ENCODE measurements at places on chromosomes 1 and 21. TPM values are rescaled to one million over a fixed set of nuclear protein-coding genes. Genes with fewer than 3 reads are reported as not detected.

GRCh38 chr1:33167650-33168447 is 14.0 kb downstream of the TRIM62 start:
- no peaks in the 10 kb centered on the region for H3K36me3 ChIP-seq
- no peak for DNase-seq
- H3K27me3 ChIP-seq: no peaks in the 10 kb centered on the region
- no peak overlapping the region for H3K27ac ChIP-seq
- H3K4me1 ChIP-seq: peaks cover 7% of the 10 kb centered on the region

DNA sequence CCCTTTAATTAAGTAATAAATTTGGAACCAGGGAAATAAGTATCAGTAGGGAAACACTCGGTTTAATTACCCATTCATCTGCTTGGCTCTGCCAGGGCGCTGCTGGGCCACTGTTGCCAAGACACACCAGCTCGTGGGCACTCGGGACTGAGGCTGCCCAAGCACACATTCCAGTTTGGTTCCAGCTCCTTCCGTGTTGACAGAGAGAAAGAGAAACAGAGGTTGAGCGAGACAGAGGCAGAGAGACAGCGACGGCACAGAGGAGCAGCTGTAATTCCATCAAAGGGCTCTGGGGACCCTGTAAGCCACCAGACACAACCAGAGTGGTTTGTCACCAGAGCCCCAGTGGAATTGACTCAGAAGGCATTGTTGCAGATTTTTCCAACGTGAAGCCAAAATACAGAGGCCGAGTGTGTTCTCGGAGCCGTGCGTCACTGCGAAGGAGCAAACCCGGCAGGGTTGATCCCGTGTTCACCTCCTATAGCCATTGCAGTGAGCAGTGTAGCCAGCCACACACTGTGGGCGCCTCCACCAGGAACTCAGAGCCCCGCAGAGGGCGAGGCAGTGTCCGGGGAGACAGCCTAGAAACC is 33.5 kb downstream of the SYF2 start:
- H3K4me3 ChIP-seq: peak overlapping the region; percentile 13
- H3K27ac ChIP-seq: peak overlapping the region; percentile 42
- H3K27me3 ChIP-seq: peaks cover 10% of the 10 kb centered on the region
- no peaks in the 10 kb centered on the region for H3K36me3 ChIP-seq
- no peaks in the 10 kb centered on the region for H3K4me1 ChIP-seq

DNA sequence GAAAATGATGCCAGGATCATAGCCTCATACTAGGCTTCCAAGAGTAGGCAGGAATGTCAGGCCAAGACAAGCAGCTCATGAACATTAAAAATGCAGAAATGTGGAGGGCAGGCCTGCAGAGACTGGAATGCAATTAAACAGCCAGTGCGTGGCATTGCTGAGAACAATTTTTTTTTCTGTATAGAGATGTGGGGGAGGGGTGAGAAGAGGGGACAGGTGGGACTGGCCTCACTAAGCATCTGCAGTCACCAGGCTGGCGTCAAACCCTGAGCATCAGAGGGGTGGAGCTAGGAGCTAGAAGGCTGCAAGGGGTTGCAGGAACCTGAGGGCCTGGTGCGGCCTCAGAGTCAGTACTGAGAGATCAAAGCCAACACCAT is 114.1 kb downstream of the TNR start:
- H3K27ac ChIP-seq: no peak overlapping the region
- no peak overlapping the region for H3K4me3 ChIP-seq
- no peaks in the 10 kb centered on the region for H3K4me1 ChIP-seq
- H3K27me3 ChIP-seq: no peaks in the 10 kb centered on the region

- H3K27ac ChIP-seq: no peak overlapping the region
- no peaks in the 10 kb centered on the region for H3K4me1 ChIP-seq
- no peaks in the 10 kb centered on the region for H3K27me3 ChIP-seq
- H3K36me3 ChIP-seq: no peaks in the 10 kb centered on the region
These were observed 414.2 kb downstream of the KCNT2 start for GRCh38 chr1:196193896-196194559.

DNA sequence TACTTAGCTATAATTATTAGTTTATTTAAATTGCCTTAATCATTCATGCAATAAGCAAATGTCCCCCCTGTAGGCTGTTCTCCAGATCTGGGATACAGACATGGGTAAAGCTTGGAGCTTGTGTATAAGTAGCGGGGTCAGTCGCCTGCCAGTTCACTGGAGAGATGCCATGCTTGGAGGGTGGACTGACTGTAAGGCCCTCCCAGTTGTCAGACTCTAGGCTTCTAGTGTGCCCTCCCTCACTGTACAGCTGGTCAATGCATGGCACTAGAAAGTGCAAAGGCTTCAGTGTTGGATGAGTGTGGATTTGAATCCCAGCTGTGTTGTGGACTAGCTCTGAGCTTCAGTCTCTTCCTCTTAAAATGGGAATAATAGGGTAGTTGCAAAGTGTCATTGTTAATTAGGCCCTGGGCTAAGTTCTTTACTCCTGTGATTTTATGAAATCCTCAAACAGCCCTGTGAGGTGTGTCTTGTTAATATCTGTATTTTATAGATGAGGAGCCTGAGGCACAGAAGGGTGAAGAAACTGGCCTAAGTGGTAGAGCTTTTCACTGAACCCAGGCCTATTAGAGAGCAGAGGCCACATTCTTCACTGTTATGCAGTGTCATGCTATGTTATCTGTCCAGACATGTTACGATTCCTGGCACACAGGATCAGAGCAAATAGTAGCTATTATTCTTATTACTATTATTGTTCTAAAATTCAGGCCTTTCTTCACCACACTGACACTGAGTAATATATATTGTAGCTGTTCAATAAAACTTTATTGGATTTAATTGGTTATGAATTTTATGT is 85.9 kb downstream of the ROR1 start:
- H3K27me3 ChIP-seq: no peaks in the 10 kb centered on the region
- H3K4me3 ChIP-seq: no peak overlapping the region
- H3K36me3 ChIP-seq: no peaks in the 10 kb centered on the region
- H3K4me1 ChIP-seq: peaks cover 28% of the 10 kb centered on the region

DNA sequence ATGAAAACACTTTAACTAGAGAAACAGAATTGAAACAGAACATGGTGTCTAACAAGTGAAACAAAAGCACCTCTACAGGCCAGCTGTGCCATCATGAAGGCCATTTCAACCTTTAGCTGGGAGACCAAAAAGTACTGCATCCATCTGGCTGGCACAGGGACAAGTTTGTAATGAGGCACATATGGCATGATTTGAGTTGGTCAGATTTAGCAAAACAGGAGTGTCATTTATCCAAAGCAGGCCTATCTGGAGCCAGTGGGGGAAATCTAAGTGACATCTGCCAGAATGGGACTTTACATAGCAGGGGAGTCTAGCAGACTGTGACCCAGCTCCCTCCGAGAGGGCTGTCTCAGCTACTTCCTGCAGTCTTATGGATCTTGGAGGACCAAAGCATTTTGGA is 51.9 kb downstream of the DNTTIP2 start:
- DNase-seq: no peak
- no peak overlapping the region for H3K27ac ChIP-seq
- no peaks in the 10 kb centered on the region for H3K27me3 ChIP-seq
- no peaks in the 10 kb centered on the region for H3K36me3 ChIP-seq
- H3K4me3 ChIP-seq: no peak overlapping the region

DNA sequence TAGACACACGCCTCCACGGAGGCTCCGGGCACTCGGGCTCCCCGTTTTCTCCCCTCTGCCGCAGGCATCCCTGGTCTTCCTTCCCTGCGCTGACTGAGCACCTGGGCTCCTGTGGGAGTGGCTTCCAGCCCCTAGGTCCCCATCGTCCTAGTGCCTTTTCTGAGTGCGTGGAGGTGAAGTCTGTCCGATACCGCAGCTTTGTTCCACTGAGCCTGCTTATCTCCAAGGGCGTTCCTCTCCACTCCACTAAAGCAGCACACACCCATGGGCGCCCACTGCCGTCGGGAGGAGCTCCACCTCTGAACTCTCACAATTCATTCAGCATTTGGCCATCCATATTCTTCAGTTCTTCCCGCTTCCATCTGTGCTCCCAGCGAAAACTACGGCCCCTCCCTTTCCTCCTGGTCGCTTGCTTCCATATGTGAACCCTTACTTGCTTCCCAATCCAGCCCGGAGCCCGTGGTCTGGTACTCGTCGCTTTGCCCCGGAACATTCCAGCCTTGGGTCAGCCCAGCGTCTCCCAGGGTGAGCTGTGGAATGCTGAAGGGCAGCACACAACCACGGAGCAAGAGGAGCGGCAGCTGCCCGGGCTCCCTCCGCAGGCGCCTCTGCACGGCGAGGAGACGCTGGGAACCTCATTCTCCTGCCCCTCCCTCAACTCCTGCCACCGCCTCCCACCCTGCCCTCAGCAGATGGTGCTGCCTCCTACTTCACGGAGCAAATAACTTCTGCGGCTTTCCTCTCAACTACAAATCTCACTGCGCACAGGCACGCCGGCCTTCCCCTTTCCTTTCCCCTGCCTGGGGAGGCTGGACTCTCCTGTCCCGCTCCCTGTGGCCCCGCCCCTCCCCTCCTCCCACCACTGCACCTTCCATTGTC is 27.5 kb downstream of the ATP8B2 start:
- peak overlapping the region; percentile 34 for H3K4me3 ChIP-seq
- H3K27ac ChIP-seq: peak overlapping the region; percentile 67
- DNase-seq: no peak
- peaks cover 14% of the 10 kb centered on the region for H3K36me3 ChIP-seq
- no peaks in the 10 kb centered on the region for H3K4me1 ChIP-seq

GRCh38 chr1:204777591-204777990 is 92.1 kb upstream of the LRRN2 start:
- no peaks in the 10 kb centered on the region for H3K27me3 ChIP-seq
- H3K27ac ChIP-seq: no peak overlapping the region
- H3K36me3 ChIP-seq: no peaks in the 10 kb centered on the region
- H3K4me1 ChIP-seq: no peaks in the 10 kb centered on the region
- H3K4me3 ChIP-seq: no peak overlapping the region
- DNase-seq: no peak

GRCh38 chr1:53378932-53379661 is 51.2 kb upstream of the LRP8 start:
- peak; percentile 24 for DNase-seq
- no peaks in the 10 kb centered on the region for H3K36me3 ChIP-seq
- H3K27me3 ChIP-seq: peaks cover 8% of the 10 kb centered on the region
- H3K27ac ChIP-seq: no peak overlapping the region
- H3K4me1 ChIP-seq: no peaks in the 10 kb centered on the region

DNA sequence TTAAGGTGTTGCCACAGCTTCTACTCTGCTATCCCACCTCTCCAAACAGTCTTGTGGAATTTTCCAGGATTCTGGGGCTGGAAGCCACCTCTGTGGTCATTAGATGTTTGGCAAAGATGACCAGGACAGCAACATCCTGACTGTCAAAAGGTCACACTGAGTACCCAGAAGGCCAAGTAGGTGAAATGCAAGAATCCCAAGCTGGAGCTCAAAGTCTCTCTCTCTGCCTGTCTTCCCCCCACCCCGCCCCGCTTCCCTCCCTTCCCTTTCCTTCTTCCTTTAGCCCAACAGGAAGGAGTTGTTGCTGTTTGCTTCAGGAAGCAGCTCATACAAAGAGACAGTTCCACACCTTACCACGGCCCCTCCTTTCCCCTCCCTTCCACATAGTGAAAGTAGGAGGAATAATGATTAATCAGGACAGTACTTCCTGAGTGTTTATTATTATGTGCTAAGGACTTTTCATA is 75.6 kb upstream of the SLC2A1 start:
- no peaks in the 10 kb centered on the region for H3K4me1 ChIP-seq
- no peak overlapping the region for H3K4me3 ChIP-seq
- H3K27ac ChIP-seq: no peak overlapping the region
- H3K36me3 ChIP-seq: no peaks in the 10 kb centered on the region

- H3K4me1 ChIP-seq: no peaks in the 10 kb centered on the region
- H3K36me3 ChIP-seq: no peaks in the 10 kb centered on the region
- DNase-seq: no peak
- no peak overlapping the region for H3K27ac ChIP-seq
- no peak overlapping the region for H3K4me3 ChIP-seq
These were observed 30.2 kb downstream of the ODF2L start for GRCh38 chr1:86365896-86366295.

GRCh38 chr1:65255035-65255655 is 54.2 kb upstream of the DNAJC6 start:
- DNase-seq: no peak
- no peaks in the 10 kb centered on the region for H3K36me3 ChIP-seq
- peak overlapping the region; percentile 63 for H3K4me3 ChIP-seq
- peaks cover 15% of the 10 kb centered on the region for H3K4me1 ChIP-seq
- no peaks in the 10 kb centered on the region for H3K27me3 ChIP-seq

- no peak overlapping the region for H3K27ac ChIP-seq
- no peaks in the 10 kb centered on the region for H3K27me3 ChIP-seq
- no peaks in the 10 kb centered on the region for H3K36me3 ChIP-seq
- no peak for DNase-seq
- H3K4me3 ChIP-seq: no peak overlapping the region
These were observed 12.4 kb upstream of the ZNF697 start for GRCh38 chr1:119660253-119661083.

GRCh38 chr1:6134741-6135510 is 45.2 kb downstream of the CHD5 start:
- H3K4me3 ChIP-seq: no peak overlapping the region
- no peak overlapping the region for H3K27ac ChIP-seq
- DNase-seq: peak; percentile 52
- no peaks in the 10 kb centered on the region for H3K36me3 ChIP-seq

DNA sequence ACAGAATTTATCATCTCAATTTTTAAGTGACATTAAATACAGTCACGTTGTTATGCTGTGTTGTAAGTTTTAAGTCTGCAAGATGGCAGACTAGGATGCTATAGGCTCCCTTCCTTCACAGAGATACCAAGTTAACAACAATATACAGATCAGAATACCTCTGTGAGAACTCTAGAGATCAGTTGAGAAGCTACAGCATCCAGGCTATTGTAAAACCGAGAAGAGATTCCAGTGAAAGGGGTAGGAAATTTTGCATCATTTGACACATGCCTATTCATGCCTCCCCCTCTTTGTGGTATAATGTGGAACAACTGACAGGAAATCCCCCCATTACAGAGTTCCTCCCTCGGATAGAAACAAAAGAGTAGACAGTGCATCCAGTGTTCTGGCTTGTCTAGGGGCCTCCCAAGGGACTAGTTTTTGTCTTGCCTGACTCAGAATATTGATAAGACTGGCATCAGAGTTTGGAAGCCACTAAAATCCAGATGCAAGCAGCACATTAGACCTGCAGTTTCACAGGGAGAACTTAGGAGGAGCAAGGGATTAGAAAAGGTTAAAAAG is 80.6 kb downstream of the LBR start:
- DNase-seq: no peak
- no peaks in the 10 kb centered on the region for H3K36me3 ChIP-seq
- no peak overlapping the region for H3K27ac ChIP-seq
- H3K4me1 ChIP-seq: no peaks in the 10 kb centered on the region
- H3K4me3 ChIP-seq: no peak overlapping the region

ANGPTL3 gene
- not detected for total RNA-seq

LEFTY1 gene
- total RNA-seq: not detected

OR2T27 gene
- not detected for total RNA-seq

ADORA3 gene
- total RNA-seq: 9.1 TPM

OLIG2 gene
- not detected for total RNA-seq

HNRNPCL1 gene
- not detected for total RNA-seq

U2AF1 gene
- 44.9 TPM for total RNA-seq
